Motor neuron (in vitro differentiated cells): ENCODE measurements at places on chromosomes 2 and 18. TPM values are rescaled to one million over a fixed set of nuclear protein-coding genes. Genes with fewer than 3 reads are reported as not detected.
A peak's percentile ranks its signal among the peaks of the same experiment; 100 is the strongest.

GRCh38 chr18:685438-685837, 27.0 kb downstream of the ENOSF1 start:
- no peak for ATAC-seq

Gene TUBB8B
- 1.3 and 1.4 TPM in 2 replicates for total RNA-seq

Gene IL36A
- total RNA-seq, result not detected in 2 replicates

Gene KRTCAP3
- 3.1 and 3.2 TPM in 2 replicates for total RNA-seq

Gene MYO7B
- total RNA-seq, result 0.31 and 1.3 TPM in 2 replicates

DNA sequence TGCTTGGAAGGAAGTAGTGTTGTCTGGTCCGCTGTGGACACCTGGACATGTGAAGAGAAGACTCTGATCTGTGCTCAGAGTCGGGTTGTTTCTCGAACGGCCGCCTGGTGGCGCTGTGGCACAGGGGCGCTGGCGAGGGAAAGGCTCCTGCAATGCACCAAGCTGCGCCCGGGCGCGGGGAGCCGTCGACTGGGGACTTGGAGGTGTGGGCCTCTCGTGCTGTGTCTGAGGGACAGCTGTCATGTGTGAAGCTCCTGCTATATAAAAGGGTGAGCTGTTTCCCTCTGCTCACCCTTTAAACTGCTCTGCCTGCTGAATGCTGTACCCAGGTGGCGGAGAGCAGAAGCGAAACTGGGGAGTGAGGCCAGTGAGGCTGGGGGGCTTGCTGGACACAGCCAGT, 44.0 kb downstream of the GNAL start:
- peak; percentile 99 for ATAC-seq

Gene TBC1D8
- 4.7 and 5.3 TPM in 2 replicates for total RNA-seq

GRCh38 chr2:72969706-72970105, 52.4 kb downstream of the EMX1 start:
- no peak for ATAC-seq

- no peak for ATAC-seq
Observed at GRCh38 chr2:95275601-95276243, 1.5 kb downstream of the PROM2 start.

DNA sequence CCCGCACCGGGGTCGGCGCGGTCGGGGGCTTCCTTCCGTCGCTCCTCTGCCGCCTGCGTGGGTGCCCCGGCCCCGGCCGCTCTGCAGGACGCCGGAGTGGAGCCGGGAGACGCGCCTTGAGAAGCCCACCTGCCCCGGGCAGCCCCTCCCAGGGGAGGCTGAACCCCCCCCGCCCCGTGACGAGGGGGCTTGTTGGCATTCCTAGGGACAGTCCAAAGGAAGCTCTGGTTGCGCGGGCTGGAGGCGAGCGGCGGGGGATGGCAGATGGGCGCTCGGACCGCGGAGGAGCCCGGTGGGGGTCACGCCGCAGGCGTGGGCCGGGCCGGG, 133.5 kb upstream of the MGAT5 start:
- peak; percentile 27 for ATAC-seq

DNA sequence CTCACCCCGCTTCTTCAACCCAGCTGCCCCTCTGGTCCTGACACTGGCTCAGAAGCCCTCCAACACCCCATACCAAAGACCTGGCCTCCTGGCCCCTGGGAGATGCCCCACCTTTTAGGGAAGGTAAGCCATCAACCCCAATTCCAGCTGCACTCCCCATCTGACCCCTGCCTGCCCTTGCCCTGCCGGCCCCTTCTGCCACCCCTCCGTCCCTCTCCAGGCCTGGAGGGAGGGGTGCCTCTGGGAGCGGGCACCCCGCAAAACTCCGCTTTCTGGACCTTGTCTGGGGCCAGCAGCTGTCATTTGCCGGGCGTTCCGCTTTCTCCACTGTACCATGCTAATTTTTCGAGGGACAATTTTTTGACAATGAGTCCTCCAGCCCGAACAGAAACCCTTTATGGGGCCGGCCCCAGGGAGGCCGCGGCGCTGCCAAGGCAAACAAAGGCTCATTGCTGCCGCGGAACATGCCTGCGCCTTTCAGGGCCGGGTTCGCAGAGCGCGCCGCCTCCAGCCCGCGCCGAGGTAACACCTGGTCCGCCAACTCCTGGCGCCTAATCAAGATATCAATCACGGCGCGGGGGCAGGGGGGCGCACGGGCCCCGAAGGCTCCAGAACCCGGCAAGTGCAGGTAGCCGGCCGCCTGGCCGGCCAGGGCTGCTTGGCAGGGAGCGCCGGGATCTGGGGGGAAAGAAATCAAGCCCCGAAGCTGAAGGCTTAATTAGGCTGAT, 96.0 kb downstream of the INHBB start:
- ATAC-seq, result peak; percentile 38
